Activated T-cell treated with anti-CD3 and anti-CD28 coated beads, Interleukin-2, amount 50 U/mL, for 72 hours (primary cell): ENCODE measurements at places on chromosomes 1 and 21. TPM values are rescaled to one million over a fixed set of nuclear protein-coding genes. Genes with fewer than 3 reads are reported as not detected.

CTSE gene
- total RNA-seq = not detected

SLFNL1 gene
- 0.35 TPM for total RNA-seq

NEXN gene
- 1.1 TPM for total RNA-seq

HHIPL2 gene
- total RNA-seq = not detected

CHIA gene
- not detected for total RNA-seq

VANGL1 gene
- 3.8 TPM for total RNA-seq

TAS1R1 gene
- not detected for total RNA-seq

RAP1GAP gene
- total RNA-seq = 2.4 TPM

HSPB7 gene
- not detected for total RNA-seq
